A549 (cell line): ENCODE measurements at places on chromosomes 6 and 20.

GRCh38 chr6:124640432-124640831, 321.8 kb upstream of the RNF217 start:
- DNase-seq = no peak

GRCh38 chr6:150536835-150537234, 62.9 kb upstream of the PLEKHG1 start:
- no peak for DNase-seq

DNA sequence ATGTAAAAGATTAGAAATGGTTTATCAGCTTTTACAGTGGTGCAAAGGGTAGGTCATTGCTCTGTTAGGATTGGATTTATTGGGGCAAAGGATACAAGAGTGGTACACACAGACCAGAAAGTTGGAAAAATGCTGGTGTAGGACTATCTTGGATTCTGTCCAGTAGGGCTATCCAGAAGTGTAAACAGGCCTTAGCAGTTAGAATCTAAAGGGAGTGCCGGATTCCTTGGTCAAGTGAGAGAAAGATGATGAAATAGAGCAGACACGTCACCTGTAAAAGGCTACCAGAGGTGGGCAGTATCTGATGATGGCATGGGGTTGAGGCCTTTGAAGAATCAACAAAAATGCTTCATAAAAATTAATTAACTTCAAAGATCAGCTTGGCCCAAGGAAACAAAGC, 975.9 kb downstream of the KIF16B start:
- no peak for DNase-seq

- DNase-seq = no peak
Observed at GRCh38 chr20:47705497-47705856, 79.8 kb downstream of the SULF2 start.

GRCh38 chr20:32849577-32849976, 9.1 kb upstream of the EFCAB8 start:
- DNase-seq = no peak

DNA sequence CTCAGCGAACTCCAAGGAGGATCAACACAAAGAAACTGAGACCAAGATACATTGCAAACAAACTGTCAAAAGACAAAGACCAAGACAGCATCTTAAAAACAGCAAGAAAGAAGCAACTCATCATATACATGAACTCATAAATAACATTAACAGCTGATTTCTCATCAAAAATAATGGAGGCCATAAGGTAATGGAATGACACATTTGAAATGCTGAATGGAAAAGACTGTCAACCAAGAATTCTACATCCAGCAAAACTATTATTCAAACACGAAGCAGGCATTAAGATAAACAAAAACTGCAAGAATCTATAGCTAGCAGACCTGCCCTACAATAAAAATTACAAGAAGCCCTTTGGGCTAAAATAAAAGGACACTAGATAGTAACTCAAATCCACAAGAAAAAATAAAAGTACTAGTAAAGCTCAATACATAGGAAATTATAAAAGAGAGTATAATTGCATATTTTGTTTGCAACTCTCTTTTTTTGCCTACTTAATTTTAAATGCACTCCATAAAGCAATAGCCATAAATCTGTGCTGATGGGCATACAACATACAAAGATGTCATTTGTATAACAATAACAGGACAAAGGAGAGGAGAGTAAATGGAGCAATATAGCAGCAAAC, 37.9 kb upstream of the FOXF2 start:
- DNase-seq = no peak
